ENCODE measurements at places on chromosomes 2 and 18.
A peak's percentile ranks its signal among the peaks of the same experiment; 100 is the strongest.

- peak; percentile 27 for DNase-seq
These were observed 87.1 kb downstream of the ITGB1BP1 start for GRCh38 chr2:9336241-9336575.

- DNase-seq: no peak
These were observed 10.5 kb downstream of the CCDC88A start for GRCh38 chr2:55408918-55409868.

- DNase-seq: no peak
These were observed 54.2 kb downstream of the IMPA2 start for GRCh38 chr18:12035481-12035880.

GRCh38 chr2:47031909-47032668 is 116.5 kb upstream of the MCFD2 start:
- DNase-seq: no peak

- DNase-seq: no peak
These were observed 91.3 kb upstream of the TNP1 start for GRCh38 chr2:216951171-216951570.

- DNase-seq: no peak
These were observed 9.8 kb downstream of the MYOM1 start for GRCh38 chr18:3209859-3210569.

DNA sequence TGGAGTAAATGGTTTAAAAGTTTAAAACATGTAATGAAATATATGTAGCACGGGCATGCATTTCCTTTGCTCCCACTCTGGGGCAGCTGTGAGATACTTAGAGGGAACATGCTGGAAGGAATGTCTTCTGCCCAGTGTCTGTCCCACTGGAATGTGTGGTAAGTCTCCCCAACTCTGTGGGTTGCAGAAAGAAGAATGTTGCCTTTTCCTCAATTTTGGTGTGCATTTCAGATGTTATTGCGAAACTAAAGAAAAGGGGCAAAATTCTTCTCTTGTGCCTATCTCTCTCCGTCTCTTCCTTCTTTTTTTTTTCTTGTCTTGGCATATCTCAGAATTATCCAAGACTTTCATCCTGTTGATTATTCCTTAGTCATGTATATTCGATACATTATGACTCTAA is 201.1 kb downstream of the SH3RF3 start:
- DNase-seq: no peak

- no peak for DNase-seq
These were observed 16.8 kb downstream of the TPGS2 start for GRCh38 chr18:36811955-36812354.

GRCh38 chr2:144990661-144991060 is 470.7 kb upstream of the ZEB2 start:
- DNase-seq: no peak
